ENCODE measurements at places on chromosomes 3 and 15.

- no peak for DNase-seq
Measured at GRCh38 chr3:54510506-54510905, 388.2 kb downstream of the CACNA2D3 start.

GRCh38 chr15:73153024-73153423, 100.8 kb downstream of the NEO1 start:
- no peak for DNase-seq

- no peak for DNase-seq
Measured at GRCh38 chr15:85972805-85973540, 106.7 kb upstream of the AGBL1 start.

GRCh38 chr3:71991681-71992080, 206.7 kb upstream of the PROK2 start:
- no peak for DNase-seq

DNA sequence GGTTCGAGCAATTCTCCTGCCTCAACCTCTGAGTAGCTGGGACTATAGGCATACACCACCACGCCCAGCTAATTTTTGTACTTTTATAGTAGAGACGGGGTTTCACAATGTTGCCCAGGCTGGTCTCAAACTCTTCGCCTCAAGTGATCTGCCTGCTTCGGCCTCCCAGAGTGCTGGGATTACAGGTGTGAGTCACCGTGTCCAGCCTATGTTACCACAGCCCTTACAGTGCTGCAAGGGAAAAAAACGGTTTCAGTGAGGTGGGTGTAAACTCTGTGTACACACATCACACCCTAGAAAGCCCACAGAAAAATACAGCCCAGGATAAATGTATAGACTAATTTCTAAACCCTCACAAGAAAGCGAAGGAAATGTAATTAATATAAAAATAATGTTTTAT, 103.5 kb upstream of the AKAP13 start:
- no peak for DNase-seq

DNA sequence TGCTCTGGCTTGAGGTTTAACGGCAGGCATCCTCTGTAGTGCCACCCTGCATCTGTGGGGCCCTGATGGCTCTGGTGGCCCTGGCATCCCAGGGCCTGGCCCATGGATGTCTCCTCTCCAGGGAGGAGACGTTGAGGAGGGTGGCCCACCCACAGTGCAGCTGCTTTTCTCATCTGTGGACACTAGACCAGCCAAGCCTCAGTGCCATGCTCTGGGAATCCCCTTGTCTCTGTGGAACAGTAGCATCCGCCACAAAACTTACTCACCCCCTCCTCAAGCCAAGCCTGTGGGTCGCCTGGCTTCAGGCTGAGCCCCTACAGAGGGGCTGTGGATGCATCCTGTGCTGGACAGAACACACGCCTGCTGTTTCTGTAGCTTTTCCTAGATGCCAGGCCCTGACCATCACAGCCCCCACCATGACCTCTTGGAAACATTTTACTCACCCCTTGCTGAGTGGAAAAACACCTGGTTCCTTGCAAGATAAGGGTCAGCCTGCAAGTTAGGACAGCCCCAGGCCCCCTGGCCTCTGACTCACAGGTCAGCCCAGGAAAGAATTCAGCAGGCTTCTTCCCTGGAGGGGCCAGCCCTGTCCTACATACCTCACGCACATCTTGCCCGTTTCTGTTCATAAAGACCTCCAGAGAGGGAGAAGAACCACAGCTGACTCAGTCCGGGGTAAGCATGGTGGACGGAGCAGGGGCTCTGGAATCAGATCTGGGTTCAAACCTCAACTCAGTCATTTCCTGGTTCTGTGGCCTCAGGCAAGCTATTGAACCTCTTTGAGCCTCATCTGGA, 19.0 kb downstream of the PAK6 start:
- DNase-seq, result no peak

All from NCI-H1436 treated with DMSO at 0.1 percent for 48 hours (cell line).